ENCODE measurements at places on chromosomes 1 and 21.

GRCh38 chr1:165444897-165445370 lies at the start of gene RXRG:
Gene RXRG, minus strand, starts transcription at chr1:165445126. Its CDS starts 233 bp downstream, at chr1:165444893.
- no peak for DNase-seq

GRCh38 chr1:160637821-160638539 lies 8.9 kb downstream of the SLAMF1 start:
- no peak for DNase-seq

GRCh38 chr21:34965200-34966174 lies 83.6 kb downstream of the RUNX1 start:
- DNase-seq, result no peak

GRCh38 chr1:3364983-3365382 lies 89.5 kb upstream of the ARHGEF16 start:
- no peak for DNase-seq

GRCh38 chr21:42759594-42759927 lies 106.1 kb downstream of the PDE9A start:
- no peak for DNase-seq

DNA sequence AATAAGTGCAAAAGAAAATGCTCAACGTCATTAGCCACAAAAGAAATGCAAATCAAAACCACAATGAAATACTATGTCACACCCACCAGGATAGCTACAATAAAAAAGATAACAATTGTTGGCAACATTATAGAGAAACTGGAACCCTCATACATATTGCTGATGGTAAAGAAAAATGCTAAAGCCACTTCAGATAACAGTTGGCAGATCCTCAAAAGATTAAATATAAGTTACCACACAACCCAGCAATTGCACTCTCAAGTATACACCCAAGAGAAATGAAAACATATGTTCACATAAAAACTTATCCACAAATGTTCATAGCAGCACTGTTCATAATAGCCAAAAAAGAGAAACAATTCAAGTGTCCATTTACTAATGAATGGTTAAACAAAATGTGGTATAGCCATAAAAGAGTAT lies 20.7 kb downstream of the TRIM33 start:
- no peak for DNase-seq

DNA sequence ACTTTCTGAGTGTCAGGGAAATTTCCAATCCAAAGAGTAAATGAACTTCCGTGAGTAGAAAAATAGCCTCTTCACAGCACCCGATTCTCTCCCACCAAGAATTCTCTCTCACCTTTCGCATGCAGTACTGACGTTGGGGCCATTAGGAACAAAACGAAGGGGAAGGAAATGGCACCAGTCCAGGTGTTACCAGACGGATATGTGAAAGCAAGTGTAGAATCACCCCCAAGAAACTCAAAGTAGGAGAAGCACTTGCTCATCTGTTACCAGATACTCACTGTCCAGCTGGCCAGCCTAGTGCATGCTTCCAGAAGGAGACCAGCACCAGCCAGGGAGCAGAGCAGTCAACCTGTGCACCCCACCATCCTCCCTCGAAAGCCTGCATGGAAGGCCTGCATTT lies 55.1 kb downstream of the ITPKB start:
- no peak for DNase-seq

- DNase-seq, result no peak
These were observed 138.9 kb downstream of the FOXD2 start for GRCh38 chr1:47576758-47577115.

DNA sequence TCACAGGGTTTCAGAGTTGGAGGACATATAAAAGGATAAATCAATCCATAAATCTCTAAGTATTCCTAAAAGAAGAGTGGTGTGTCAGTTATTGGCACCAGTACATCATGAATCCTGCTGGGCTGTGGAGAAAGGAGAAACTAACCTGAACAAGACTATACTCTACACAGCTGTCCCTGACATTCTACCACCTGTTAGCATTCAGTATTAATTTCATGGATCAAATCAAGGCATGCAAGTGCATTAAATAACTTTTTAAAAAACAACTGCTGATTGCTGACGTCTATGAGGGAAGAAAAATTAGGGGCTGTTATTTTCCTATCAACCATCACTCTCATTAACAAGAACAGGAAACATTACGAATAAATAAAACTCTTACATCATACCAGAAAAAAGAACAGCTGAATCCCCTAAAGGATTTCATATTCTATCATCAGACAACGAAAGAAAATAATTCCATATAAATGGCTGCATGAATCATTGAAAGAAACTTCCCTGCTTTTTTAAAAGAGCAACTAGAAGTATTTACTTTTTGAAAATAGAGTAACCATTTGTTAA lies 121.7 kb downstream of the ATF6 start:
- DNase-seq, result no peak

DNA sequence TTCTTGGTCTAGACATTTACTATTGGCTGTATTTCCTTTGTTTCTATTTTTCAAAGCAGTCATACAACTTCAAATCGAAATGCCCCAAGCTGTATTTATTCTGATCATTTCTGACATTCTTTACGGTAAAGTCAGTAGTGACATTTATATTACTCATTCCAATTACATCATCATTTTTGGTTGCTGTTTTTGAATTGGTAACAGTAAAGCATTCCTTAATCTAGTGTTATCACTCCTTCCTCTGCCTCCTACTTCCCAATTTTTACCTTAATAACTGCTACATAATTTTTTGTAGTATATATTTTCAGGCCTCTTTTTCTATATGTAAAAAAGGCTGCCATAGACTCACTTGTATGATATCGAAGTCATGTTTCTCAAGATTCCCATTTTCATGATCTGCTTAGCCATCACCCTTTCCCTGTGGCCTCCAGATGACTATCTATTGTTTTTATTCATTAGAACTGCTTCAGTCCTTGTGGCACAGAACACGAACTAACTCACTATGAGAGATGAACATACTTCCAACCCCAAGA lies 167.2 kb downstream of the RUNX1 start:
- DNase-seq, result no peak

- no peak for DNase-seq
These were observed 7.6 kb upstream of the DENND1B start for GRCh38 chr1:197782722-197783360.

DNA sequence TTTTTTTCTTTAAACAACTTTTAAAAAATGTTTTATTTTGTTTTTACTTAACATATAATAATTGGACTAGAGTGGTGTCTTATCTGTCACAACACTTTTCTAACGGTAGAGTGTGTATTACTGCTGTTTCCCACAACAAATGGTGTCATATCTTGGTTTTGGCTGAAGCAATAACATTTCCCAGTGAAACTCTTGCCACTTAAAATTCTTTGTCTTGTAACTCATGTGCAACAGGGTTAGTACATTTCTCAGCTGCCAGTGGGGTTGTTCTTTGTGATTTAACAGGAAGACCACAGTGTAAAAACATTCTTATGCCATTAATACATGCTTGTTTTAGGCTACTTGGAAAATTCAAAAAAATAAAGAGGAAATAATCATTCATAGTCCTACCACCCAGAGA lies 43.5 kb downstream of the ALPL start:
- no peak for DNase-seq

DNA sequence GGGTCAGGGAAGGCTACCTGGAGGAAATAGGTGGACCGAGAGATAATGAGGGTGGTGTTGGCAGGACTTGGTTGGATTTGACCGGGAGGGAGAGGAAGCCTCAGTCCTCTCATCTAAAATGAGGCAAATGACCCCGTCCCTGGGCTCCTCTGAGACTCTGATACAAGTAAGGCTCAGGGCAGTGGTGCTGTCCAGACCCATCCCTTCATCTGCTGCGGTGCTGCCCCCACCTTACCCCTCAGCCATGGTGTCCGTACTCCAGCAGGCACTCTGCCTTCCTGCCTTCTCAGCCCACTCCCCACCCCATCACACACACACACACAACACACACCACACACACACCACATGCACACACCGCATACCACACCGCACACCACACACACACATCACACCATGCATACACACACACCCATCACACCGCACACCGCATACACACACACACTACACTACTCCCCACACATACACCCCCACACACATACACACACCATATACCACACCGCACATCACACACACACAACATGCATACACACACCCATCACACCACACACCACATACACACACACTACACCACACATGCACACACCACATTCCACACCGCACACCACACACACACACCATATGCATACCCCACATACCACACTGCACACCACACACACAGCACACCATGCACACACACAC lies 29.4 kb upstream of the SLC26A9 start:
- DNase-seq, result no peak

DNA sequence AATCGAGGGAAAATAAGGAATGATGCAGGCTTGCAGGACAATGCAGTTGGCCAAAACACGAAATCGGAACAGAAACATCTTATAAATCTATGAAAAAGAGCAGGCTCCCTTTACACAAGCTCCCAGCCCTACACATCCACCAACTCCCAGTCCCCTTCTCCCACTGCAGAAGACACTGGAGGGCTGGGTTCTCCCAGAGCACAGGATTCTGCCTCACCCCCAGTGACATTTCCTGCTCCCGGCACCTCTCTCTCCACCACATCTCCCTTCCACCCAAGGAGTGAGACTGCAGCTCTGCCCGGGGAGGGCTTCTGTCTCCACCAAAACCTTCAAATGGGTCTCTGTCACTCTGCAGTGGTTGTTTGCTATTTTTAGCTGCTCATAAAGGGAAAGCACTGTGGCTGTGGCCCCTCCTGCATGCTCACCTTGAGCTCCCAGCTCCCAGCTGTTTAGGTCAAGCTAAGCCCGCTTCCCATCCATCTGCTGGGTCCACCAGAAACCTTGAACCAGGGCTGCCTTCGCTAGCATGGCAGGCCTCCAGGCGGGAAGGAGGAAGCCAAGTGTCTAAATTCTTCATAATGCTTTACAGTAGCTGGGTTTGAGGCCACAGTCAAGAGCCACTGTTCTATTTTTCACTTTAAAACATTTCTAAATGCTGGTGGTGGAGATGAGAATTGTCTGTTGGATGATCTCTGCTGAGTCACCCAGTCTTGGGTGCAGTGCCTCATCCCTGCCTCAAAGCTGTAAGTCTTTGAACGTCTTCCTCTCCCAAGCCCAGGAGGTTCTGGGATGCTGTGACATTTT lies 3.3 kb upstream of the C2CD2 start:
- no peak for DNase-seq

GRCh38 chr1:10760566-10761502 lies 35.6 kb downstream of the CASZ1 start:
- no peak for DNase-seq

- no peak for DNase-seq
These were observed 64.0 kb upstream of the KIF1B start for GRCh38 chr1:10146391-10146790.

GRCh38 chr1:90200646-90201205 lies 205.8 kb downstream of the ZNF326 start:
- DNase-seq, result no peak

DNA sequence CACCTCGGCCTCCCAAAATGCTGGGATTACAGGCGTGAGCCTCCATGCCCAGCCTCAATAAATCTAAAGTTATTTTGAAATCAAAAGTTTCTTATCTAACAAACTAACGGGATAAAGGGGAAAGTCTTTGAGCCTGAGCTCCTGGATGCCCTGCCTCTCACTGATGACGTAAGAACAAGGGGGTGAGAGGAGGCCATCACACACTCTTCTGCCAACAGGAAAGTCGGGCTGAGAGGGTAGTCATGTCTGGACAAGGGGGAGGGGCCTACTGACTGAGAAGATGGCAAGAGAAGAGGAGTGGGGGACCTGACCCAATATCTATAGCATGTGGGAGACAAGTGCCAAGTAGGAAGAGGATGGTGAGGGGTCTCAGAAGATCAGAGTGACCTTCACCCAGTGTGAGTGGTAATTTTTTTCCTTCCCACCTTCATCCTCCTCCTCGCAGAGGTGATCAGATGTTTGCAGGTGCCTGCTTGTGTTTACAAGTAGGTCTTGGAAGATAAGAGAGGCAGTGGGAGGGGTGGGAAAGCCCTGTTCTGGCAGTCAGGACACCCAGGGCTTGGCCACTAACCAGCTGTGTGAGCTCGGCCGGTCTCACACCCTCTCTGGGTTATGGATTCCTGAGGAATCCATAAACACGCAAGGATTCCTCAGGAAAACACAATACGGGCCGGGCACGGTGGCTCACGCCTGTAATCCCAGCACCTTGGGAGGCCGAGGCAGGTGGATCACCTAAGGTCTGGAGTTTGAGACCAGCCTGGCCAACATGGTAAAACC lies 9.6 kb downstream of the UQCRHL start:
- DNase-seq, result no peak

GRCh38 chr1:232617237-232617636 lies 12.7 kb downstream of the SIPA1L2 start:
- no peak for DNase-seq

DNA sequence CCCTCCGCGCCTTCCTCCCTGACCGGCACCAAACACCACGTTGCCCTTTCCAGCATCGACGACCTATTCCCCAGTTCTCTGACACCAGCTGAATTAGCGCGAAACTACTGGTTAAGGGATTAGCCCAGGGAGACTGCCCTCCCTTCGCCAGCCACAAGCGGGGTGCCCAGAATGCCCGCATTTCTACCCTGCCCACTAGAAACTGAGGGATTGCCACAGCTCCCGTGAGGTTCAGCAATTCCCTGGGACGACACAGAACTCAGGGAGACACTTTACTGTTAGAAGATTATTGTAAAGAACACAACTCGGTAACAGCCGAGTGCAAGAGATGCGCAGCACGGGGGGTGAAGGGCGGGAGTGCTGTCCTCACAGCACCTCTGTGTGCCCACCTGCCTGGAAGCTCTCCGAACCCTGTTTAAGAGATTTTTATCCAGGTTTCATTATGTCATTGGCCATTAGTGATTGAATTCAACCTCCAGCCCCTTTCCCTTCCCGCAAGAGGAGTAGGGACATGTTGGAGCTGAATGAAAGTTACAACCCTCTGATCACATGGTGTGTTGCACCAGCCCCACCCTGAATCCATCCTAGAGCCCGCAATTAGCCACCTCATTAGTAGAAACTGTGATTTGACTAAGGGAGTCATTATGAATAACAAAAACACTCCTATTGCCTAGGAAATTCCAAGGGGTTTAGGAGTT lies 15.8 kb upstream of the RIPPLY3 start:
- no peak for DNase-seq

- no peak for DNase-seq
These were observed 3.1 kb downstream of the LAMB3 start for GRCh38 chr1:209648931-209649776.

- no peak for DNase-seq
These were observed 30.3 kb upstream of the TMEM51 start for GRCh38 chr1:15123270-15123669.

DNA sequence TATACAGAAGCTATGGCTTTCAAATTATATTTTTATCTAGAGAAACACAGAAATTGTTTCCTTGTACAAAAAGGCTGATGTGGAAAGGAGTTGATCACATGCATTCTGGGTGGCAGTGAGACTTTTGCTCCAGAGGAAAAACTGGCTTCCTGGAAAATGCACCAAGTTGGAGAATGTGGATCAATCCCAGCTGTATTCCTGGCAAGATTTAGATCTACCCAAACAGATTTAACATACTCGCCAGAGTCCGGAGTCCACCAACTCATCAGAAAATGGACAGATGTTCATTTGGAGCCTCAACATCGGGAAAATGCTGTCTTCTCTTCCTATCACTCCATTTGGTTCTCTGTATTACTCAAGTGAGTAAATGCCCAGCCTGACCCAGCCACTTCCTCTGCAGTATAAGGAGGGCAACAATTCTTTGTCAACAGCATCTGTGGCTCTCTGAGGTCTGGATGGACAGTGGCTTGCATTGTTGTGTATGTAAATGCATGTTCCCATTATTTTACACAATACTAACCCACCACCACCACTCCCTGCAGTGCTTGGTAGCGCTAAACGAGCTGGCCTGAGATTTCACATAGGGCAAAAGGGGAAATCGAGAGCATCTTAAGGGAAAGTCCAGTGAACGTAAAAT lies 226.2 kb upstream of the IRF2BP2 start:
- no peak for DNase-seq

All from activated CD4-positive, alpha-beta T cell treated with anti-CD3 and anti-CD28 coated beads for 1 hour (primary cell).